Activated T-helper 17 cell treated with anti-CD3 and anti-CD28 coated beads, Interleukin-2, amount 50 U/mL, for 72 hours (primary cell): ENCODE measurements at places on chromosomes 1 and 21.

GRCh38 chr1:75345538-75346292, 211.5 kb downstream of the LHX8 start:
- ATAC-seq: peak; percentile 37
- H3K27me3 ChIP-seq: no peaks in the 10 kb centered on the region
- H3K4me1 ChIP-seq: no peaks in the 10 kb centered on the region
- no peaks in the 10 kb centered on the region for H3K36me3 ChIP-seq
- no peak overlapping the region for H3K27ac ChIP-seq

- peak overlapping the region; percentile 5 for H3K27ac ChIP-seq
- no peak for ATAC-seq
- H3K36me3 ChIP-seq: peaks cover 100% of the 10 kb centered on the region
- H3K4me1 ChIP-seq: no peaks in the 10 kb centered on the region
- no peaks in the 10 kb centered on the region for H3K27me3 ChIP-seq
- no peak overlapping the region for H3K4me3 ChIP-seq
Measured at GRCh38 chr1:147267711-147268110, 25.2 kb downstream of the CHD1L start.

- H3K4me3 ChIP-seq: no peak overlapping the region
- H3K27ac ChIP-seq: no peak overlapping the region
- ATAC-seq: no peak
- H3K4me1 ChIP-seq: no peaks in the 10 kb centered on the region
Measured at GRCh38 chr1:70112838-70113237, 92.5 kb downstream of the LRRC40 start.

GRCh38 chr1:229430761-229431283, 3.1 kb downstream of the ACTA1 start:
- H3K4me3 ChIP-seq: peak overlapping the region; percentile 79
- H3K27me3 ChIP-seq: peaks cover 57% of the 10 kb centered on the region

GRCh38 chr1:41720861-41721410, 197.8 kb downstream of the HIVEP3 start:
- peak; percentile 91 for ATAC-seq
- no peaks in the 10 kb centered on the region for H3K36me3 ChIP-seq
- no peaks in the 10 kb centered on the region for H3K27me3 ChIP-seq
- peak overlapping the region; percentile 66 for H3K27ac ChIP-seq
- peaks cover 23% of the 10 kb centered on the region for H3K4me1 ChIP-seq
- peak overlapping the region; percentile 67 for H3K4me3 ChIP-seq

DNA sequence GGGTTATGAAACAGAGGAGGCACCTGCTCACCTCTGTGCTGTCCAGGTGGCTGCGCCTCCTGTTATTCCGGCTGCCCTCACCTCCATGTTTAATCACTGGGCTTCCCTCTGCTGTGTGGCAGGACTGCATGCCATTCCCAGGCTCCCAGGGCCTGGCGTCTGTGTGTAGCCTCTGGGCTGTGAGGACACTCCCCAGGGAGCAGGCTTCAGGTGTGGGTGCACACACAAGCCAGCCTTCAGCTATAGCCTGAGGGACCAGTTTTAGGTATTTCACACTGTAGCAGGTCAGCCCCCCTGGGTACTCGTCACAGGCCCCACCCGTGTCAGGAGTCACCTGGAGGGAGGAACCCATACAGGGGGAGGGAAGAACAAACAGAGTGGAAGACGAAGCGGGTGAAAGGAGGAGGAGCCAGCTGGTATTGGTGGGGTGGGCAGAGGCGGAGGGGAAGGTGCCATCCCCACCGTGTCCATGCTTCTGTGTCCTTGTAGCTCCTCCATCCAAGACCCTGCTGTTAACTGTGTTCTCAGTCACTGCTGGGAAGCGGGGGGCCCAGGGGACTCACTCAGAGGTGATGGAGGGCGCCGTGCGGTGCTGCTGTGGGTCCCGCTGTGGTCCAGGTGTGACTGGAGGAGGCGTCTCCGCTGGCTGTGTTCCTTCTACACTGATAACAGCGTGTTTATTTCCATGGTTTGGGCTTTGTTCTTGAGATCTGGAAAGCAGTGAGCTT, 158.6 kb downstream of the PGBD5 start:
- no peak for ATAC-seq
- H3K27me3 ChIP-seq: no peaks in the 10 kb centered on the region
- H3K27ac ChIP-seq: peak overlapping the region; percentile 61
- peaks cover 56% of the 10 kb centered on the region for H3K36me3 ChIP-seq
- H3K4me1 ChIP-seq: peaks cover 5% of the 10 kb centered on the region
- H3K4me3 ChIP-seq: no peak overlapping the region

- peaks cover 4% of the 10 kb centered on the region for H3K27me3 ChIP-seq
- H3K36me3 ChIP-seq: no peaks in the 10 kb centered on the region
- peaks cover 24% of the 10 kb centered on the region for H3K4me1 ChIP-seq
Measured at GRCh38 chr1:24745711-24746413, 615 bp downstream of the CLIC4 start.
